ENCODE measurements at places on chromosomes 5 and 9.
A peak's percentile ranks its signal among the peaks of the same experiment; 100 is the strongest.

DNA sequence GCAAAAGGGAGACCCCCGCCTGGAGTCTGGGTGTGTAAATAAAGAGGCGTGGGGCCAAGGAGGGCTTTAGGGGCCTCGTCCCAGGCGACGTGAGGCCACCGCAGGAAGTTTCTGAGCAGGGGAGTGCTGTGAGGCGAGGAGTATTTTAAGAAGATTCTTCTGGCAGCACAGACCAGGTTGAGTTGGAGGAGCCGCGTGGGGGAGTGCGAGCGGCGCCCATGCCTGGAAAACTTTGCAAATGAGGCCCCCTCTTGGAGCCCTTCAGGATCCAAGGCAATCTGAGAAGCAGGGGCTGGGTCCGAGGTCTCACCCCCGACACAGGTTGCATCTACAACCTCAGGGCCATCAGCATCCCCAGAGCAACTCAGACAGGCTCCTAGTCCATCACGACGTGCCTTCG, 24.3 kb upstream of the CPLX2 start:
- DNase-seq = no peak

DNA sequence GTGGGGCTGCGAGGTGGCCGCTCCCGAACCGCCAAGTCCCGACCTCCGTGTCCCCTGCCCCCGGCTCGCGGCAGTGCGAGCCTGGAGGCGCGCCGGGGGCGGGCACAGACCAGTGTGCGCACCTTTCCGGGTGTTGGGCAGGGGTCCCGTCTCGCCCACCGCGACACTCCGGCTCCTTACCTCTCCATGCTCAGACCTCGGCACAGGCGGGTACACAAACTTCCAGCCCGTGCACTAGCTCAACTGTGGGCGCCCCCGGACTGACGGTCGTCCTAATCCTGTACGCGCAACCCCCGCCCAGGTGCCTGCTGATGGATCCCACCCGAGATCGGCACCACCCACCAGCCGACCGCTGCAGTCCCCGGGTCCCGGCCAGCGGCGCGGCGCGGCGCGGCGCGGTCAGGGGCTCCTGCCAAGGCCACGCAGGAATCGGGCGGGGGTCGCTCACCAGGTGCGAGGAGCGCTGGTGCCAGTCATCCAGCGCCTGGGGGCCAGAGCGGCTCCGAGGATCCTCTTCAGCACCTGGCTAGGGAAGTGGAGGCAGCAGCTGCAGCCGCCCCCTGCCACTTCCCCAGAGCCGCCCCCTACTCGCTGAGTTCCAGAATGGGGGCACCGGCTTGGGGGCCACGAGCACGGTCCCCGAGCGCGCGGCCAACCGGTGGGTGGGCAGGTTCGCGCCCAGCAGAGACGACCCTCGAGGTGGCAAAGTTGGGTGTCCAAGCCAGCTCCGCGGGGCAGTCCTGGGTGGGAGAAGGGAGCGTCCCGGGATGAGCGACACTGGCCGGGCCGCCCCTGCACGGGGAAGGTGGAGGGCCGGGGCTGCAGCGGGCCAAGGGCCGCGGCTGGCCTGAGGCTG, 511 bp downstream of the SEMA5A start:
- DNase-seq = no peak

DNA sequence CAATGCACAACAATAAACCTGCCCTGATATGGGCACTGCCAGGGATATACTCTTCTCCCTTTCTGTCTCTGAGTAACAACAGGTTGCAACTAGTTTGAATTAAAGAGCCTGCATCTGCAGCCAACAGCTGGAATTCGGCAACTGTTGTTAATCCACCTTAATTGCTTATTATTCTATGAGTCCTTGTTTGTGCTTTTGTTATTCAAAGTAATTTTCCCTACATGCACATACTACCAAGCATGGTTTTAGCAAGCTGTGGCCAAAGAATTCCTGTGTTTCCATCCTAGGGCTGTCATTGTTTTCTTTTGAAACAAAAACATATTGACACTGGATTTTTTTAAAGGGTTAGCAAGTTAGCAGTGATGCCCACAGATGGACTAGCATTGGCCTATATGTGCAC, 171.5 kb downstream of the EFNA5 start:
- DNase-seq = no peak

GRCh38 chr9:1957856-1958255, 57.3 kb upstream of the SMARCA2 start:
- DNase-seq = no peak

DNA sequence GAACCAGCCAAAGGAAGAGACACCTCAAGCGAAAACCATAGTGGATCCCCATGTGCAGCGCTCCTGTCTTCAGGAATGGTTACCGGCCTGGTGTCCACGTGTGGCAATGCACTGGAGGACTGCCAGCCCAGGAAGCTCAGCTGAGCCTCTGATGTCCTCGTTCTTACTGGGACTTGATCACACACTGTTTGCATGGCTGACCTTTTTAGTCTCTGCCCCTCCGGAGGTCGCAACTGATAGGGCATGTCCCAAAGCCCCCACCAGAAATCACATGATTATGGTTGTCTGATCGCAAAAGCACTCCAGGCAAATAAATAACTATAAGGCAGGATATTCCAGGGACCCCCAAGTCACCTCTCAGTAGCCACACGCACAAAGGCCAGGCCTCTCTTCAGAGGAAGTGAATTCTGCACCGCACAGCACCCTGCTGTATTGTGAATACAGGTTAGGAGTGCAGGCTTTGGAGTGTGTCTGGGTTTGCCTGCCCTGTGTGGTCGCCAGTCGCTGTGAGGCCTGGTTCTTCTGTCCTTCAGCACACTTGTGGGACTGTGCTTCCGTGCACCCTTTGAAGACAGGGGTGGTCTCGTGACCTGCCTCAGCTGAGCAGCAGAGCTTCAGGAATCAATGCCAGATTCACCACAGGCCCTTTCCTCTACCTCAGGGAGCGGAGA, 13.4 kb upstream of the HABP4 start:
- DNase-seq = no peak

- DNase-seq = no peak
These were observed 3.6 kb downstream of the HMGCS1 start for GRCh38 chr5:43309637-43310036.

GRCh38 chr9:95834281-95834907, 41.1 kb upstream of the ERCC6L2 start:
- DNase-seq = no peak

DNA sequence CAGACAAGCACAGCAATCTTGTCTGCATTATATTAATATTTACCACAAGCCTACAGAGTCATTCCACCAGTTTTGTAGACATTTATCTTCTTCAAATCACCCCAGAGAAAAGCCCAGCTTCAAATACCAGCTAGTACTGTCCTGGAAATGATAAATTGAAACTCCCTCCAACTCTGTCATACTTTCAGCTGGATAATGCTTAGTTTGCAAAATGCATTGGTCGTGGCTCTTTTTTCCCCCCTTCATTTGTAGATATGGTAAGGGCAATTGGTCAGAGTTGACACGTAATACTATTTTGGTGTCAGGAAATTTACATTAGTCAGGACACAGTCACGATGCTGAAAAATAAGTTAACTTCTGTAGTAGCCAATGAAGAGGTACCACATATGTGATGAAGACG, 21.2 kb downstream of the HMHB1 start:
- no peak for DNase-seq

DNA sequence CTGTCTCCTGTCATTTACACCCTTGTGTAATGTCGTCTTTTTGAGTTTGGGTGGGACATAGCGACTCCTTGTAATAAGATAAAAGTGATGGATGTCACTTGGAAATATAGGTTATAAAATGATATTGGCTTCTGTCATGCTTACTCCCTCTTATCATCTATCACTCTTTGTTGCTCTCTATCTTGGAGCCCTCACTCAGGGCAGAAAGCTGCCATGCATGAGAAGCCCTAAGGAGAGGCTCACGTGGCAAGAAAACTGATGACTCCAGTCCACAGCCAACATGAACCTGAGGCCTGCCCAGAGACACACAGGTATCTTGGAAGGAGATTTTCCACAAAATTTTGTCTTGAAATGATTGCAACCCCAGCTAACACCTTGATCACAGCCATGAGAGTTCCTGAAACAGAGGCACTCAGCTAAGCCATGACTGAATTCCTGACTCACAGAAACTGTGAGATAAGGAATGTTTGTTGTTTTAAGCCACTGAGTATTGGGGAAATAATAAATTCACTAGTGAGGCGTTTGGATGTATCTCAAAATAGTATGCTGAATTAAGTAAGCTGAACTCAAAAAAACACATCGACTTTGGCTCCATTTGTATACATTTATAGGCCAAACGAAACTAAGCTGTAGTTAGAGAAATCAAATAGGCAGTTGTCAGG, 216.7 kb downstream of the CDH18 start:
- no peak for DNase-seq

- no peak for DNase-seq
These were observed 519 bp downstream of the HSPA5 start for GRCh38 chr9:125240649-125240999.

DNA sequence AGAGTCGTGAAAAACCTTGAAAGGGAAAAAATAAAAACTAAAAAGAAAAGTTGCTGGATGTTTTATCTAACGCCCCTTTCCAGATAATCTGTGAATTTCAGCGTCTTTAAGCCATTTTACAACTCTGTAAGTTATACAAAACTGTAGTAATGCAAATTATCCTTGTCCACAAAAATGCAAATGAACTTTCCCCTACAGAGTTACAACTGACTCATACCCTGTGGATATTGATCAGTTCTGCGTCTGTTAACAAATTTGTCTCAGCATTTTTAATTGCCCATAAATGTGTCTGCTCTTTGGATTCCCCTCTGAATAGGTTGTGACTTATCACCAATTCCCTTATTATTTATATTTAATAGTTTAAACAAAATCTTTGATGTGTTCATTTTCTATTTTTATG, 105.9 kb upstream of the PRLR start:
- no peak for DNase-seq

DNA sequence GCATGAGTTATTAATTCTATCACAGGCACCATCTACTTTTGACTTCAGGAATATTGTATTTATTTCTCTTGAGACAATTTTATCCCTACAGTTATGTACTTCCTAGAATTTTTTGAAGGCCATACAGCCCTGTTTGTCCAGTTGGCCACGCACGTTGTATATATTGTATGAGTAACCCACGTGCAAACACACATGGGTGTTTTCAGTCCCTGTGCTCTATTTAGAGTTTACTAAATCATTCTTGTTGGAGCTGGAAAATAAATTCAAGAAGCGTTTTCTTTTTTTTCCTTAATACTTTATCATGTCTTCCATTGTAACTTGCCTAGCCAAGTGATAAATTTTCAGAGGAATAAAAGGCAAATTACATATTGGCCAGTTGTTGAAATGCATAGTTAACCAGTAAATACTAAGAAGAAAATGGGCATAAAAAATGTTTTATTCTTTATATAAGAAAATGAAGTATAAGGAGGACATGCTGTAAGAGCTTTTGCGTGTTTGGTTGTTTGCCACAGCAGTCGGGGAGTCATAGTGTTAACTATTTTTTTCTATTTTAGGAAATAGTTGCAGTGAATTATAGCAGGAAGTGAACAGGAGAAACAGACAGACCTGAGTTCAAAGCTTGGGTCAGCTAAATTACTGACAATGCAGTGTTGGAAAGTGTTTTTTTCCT, 86.4 kb upstream of the MINAR2 start:
- no peak for DNase-seq

GRCh38 chr5:3361811-3362605, 233.6 kb upstream of the IRX1 start:
- DNase-seq = no peak

GRCh38 chr5:139177809-139178588, 20.2 kb downstream of the SIL1 start:
- peak; percentile 77 for DNase-seq

- no peak for DNase-seq
These were observed 56.7 kb upstream of the MINAR2 start for GRCh38 chr5:129691220-129691619.

GRCh38 chr9:127780126-127780885, 1.8 kb upstream of the SH2D3C start:
- no peak for DNase-seq

- no peak for DNase-seq
These were observed 849 bp upstream of the MGAT1 start for GRCh38 chr5:180803181-180804128.

- DNase-seq = no peak
These were observed 571.4 kb downstream of the ELAVL2 start for GRCh38 chr9:23254404-23255184.

- no peak for DNase-seq
These were observed 94.0 kb upstream of the SH3GL2 start for GRCh38 chr9:17484906-17485305.

DNA sequence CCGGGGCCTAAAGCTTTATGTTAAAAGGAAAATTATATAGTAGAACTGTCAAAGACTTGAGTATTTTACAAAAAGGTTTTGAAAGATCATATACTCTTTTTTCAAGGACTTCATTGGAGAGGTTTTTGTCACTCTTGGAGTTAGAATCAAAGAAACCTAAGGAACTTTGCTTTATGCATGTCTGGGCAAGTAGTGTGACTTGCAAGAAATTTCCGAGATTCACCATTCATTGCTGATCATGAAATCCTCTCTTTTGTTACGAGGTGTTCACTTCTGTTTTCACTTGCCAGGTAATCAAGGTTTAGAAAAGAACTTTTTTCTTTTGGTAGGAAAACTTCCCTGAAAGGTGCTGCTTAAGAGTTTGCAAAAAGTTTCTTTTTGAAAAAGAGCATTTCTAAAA, 64.8 kb downstream of the NUP214 start:
- no peak for DNase-seq

DNA sequence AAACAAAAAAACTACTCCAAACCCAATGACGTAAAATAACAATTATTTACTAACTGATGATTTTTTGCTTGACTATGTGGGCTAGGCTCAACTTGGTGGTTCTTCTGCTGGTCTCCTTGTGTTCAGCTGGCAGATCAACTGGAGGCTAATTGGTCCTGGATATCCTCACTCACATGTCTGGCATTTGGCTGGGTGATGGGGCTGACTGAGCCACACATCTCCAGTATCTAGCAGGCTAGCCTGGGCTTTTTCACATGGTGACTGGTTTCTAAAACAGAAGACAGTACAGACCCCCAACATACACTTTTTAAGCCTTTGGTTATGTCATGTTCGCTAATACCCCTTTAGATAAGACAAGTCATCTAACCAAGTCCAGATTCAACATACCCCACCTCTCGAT, 104.7 kb upstream of the PRRC1 start:
- no peak for DNase-seq

DNA sequence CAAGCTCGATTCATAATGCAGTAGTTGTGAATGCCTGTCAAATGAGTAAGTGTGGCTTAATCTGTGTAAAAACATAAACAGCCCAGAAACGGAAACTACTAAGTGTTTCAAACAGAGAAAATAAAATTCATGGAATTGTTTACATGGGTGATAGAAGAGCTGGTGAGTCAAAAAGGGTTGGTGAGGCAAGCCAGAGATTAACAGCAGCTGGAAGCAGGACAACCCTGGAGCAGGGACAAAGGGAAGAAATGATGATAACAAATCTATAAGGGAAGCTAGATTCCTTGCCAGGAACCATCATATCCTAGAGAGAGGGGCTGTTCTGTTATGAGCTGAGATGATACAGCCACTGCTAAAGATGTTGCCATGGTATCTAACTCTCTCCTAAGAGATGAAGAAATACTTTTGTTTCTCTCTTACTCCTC, 18.0 kb upstream of the PRR16 start:
- DNase-seq = no peak

GRCh38 chr5:75844301-75844700, 127.1 kb upstream of the POC5 start:
- DNase-seq = no peak

- no peak for DNase-seq
These were observed 81.7 kb upstream of the SMC5 start for GRCh38 chr9:70177121-70177520.

GRCh38 chr5:6480133-6481051, 31.7 kb downstream of the UBE2QL1 start:
- DNase-seq = no peak

GRCh38 chr9:98456156-98456613, 200.7 kb upstream of the TBC1D2 start:
- no peak for DNase-seq

- no peak for DNase-seq
These were observed 112.5 kb downstream of the WDR41 start for GRCh38 chr5:77379558-77380061.

Measured in NCI-H1092 treated with DMSO at 0.1 percent for 48 hours (cell line).